H4 (cell line): ENCODE measurements at places on chromosomes 11 and 22. TPM values are rescaled to one million over a fixed set of nuclear protein-coding genes. Genes with fewer than 3 reads are reported as not detected.

RASSF10 gene
- total RNA-seq: not detected in 2 replicates

SCO2 gene
- 1.3 and 11.9 TPM in 2 replicates for total RNA-seq

ZP1 gene
- total RNA-seq: 1.5 and 2.1 TPM in 2 replicates

CD6 gene
- total RNA-seq: not detected in 2 replicates

ZNRF3 gene
- 1.8 and 2.6 TPM in 2 replicates for total RNA-seq

SPTY2D1 gene
- total RNA-seq: 15.3 and 24.5 TPM in 2 replicates

KRTAP5-1 gene
- not detected in 2 replicates for total RNA-seq

TMEM179B gene
- 77.5 and 85.5 TPM in 2 replicates for total RNA-seq

KDELR3 gene
- total RNA-seq: 52.2 and 72.8 TPM in 2 replicates

DNA sequence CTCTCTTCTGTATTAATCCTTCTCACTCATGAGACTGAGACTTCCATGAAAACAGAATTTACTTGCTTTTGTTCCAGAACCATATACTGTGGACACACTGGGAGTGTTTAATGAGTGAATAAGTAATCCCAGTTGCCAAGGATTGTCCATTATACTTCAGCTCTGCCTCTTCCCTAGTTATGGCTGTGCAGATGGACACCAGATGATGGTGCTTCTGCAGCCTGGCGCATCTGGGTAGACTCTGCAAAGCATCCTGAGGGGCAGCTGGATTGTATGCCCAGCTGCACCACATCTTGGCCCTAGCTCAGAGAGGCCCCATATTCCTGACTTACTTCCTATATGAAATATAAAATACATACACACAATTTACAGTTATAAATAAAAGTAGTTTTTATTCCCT, 43.5 kb downstream of the DBX1 start:
- DNase-seq: no peak

- no peak for DNase-seq
Measured at GRCh38 chr11:12259956-12260355, 117.4 kb upstream of the PARVA start.

DNA sequence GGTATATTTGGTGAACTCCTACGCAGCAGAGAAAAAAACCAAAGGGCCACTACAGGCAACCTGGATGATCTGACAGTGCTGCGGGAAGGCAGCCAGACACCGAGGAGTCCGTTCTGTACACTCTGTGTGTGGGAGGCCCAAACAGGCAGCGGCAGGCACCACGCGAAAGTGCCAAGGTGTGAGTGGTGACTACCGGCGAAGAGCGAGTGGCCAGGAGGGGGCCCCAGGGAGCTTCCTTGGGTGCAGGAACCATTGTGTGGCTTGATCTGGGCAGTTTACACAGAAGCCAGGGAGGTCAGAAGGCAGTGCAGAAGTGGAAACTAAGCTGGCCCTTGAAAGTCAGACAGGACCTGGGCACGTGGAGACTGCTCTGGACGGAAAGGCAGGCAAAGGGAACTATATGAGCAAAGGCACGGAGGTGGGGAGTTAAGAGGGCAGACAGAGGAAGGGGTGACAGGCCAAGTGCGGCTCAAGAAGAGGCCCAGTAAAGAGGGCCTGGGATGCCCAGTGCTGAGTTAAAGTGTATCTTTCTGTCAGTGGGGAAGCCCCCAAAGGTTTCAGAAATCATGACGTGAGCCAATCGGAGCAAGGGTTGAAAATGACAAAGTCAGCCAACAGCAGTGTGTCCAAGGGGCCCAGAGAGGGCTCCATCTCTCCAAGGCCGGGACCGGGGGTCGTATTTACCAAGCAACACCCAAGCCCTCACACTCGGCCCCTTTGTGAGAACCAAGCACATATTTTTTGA, 10.6 kb downstream of the TMEM184B start:
- DNase-seq: no peak

GRCh38 chr22:45709060-45709739, 37.6 kb downstream of the ATXN10 start:
- peak; percentile 79 for DNase-seq

- DNase-seq: no peak
Measured at GRCh38 chr11:36097219-36097650, 153.4 kb downstream of the LDLRAD3 start.

- no peak for DNase-seq
Measured at GRCh38 chr11:75700940-75701339, 16.7 kb upstream of the MOGAT2 start.

- no peak for DNase-seq
Measured at GRCh38 chr11:60880643-60881282, 13.4 kb downstream of the ZP1 start.

DNA sequence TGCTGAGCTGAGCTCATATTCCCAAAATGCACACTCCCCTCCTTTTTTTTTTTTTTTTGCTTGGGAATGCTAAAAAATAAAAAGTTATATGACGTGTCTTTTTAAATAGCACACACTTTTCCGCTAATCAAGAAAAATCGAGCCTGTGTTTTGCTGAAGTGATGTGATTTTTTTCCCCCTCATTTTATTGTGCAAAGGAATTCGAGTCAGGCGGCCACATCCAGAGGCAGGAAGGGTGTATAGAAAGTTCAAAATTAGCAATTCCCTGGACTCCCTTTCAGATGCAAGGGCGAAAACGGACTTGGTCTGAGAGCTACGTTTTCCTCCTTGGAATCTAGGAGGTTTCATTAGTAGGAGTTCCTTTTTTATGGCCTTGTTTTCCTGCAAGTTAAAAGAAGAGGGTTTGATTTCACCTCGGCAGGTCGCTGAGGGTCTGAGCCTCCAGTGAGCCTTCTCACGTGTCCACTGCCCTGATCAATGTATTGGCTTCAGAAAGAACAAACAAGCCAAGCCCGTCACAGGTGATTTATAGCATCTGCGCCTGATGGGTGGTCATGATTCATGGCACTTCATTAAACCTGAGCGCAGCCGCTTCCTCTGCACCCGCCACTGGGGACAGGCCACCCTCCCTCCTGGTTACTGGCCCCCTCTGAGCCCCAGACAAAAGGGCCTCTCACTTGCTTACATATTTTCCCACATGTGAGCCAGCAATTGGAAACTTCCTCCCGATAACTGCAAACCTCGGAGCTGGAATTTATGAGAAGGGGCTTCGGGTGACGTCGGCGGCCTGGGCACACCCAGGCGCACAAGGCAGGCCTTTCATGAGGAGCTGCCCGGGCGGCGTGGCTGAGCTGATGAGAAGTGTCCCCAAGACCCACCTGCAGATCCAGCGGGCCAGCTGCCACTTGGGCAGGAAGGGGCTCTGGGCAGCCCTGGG, 64.4 kb upstream of the LINC01488 start:
- no peak for DNase-seq

GRCh38 chr11:126410649-126411048, 55.2 kb downstream of the ST3GAL4 start:
- DNase-seq: no peak

- DNase-seq: no peak
Measured at GRCh38 chr11:92638678-92639077, 330.8 kb upstream of the MTNR1B start.

DNA sequence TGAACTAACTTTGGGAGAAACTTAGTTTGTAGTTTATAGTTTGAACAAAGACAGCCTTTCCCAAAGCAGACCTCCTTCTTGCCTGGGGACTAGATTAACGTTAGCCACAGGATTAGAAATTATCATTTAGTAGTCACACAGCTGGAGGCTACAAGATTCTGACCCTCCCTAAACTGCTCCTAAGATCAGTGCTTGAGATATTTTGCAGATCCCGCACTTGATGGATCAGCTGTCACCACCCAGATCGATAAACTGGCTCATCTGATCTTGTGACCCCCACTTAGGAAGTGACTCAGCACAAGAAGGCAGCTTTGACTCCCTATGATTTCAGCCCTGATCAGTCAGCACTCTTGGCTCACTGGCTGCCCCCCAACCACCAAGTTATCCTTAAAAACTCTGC, 1.6 kb downstream of the SLC22A24 start:
- no peak for DNase-seq

- no peak for DNase-seq
Measured at GRCh38 chr22:45455212-45455611, 41.7 kb downstream of the RIBC2 start.

DNA sequence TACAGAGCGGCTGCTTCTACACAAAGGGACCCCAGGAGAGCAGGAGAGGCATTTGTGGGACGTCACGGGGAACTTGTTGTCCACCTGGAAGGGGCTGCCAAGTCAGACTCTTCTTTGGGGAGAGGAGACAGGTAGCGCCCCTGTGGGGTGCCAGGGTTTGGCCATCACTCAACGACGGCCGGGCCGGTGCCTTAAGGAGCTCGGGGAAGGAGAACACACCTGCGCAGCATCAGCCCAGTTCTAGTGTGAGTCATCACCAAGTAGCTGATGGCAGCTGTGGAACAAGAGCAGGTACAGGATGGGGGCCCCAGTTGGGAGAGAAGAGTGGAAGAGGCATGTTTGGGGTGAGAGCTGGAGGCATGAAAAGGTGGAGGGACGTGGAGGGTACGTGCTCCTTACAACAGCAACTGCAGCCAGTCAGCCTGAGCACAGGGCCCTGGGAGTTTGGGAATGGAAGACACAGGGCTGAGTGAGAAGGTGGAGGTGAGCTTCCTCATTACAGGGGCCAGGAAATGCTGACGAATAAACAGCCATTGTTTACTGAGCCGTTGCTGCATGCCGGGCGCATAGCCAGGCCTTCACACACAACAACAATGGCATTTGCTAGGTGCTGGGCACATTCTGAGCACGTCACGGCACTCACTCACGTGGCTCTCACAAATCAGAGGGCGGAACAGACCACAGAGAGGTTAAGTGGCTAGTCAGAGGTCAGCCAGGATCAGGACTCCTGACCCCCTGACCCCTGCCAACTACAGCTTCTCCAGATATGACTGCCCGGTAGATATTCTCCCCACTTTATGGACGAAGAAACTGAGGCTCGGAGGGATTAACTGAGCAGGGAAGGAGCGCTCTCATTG, 29.1 kb upstream of the TP53I11 start:
- peak; percentile 83 for DNase-seq

DNA sequence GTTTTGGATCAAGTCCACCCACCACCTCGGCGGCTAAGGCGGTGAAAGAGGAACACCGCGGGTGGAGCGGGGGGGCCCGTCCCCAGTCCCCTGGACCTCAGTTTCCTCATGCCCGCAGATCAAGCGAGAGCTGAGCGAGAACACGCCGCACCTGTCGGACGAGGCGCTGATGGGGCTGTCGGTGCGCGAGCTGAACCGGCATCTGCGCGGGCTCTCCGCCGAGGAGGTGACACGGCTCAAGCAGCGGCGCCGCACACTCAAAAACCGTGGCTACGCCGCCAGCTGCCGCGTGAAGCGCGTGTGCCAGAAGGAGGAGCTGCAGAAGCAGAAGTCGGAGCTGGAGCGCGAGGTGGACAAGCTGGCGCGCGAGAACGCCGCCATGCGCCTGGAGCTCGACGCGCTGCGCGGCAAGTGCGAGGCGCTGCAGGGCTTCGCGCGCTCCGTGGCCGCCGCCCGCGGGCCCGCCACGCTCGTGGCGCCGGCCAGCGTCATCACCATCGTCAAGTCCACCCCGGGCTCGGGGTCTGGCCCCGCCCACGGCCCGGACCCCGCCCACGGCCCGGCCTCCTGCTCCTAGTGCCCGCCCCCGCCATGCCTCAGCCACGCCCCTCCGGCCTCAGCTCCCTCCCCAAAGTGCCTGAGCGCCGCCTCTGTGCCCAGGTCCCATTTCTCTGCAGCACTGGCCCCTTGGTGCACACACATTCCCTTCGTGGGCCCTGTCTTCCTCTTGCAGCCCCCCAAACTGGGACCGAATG, 12.7 kb downstream of the MAFF start:
- no peak for DNase-seq

DNA sequence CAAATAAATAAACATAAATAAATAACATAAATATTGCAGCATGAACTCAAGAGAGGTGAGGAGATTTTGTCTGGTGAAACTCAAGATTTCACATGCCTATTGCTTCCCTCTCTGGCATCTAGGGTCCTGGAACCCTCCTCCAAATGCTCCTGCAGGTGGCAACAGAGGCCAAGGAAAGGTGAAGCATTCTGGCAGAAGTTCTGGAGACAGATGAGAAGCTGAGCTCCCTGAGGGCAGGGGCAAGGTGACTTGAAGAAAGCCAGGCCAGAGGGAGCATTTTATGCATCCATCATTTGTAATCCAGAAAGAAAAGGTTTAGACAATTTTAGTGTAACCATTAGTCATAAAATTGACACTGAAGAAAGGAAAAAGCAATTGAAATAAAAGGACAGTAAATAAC, 64.9 kb downstream of the ENDOD1 start:
- DNase-seq: peak; percentile 67

GRCh38 chr22:40525250-40525884, 111.2 kb downstream of the MRTFA start:
- DNase-seq: peak; percentile 31

GRCh38 chr11:20015101-20015500, 145.2 kb downstream of the DBX1 start:
- DNase-seq: no peak

GRCh38 chr11:61897387-61898246, 6.3 kb upstream of the FADS3 start:
- DNase-seq: peak; percentile 56

- peak; percentile 92 for DNase-seq
Measured at GRCh38 chr11:27395556-27396258, 32.7 kb upstream of the CCDC34 start.

DNA sequence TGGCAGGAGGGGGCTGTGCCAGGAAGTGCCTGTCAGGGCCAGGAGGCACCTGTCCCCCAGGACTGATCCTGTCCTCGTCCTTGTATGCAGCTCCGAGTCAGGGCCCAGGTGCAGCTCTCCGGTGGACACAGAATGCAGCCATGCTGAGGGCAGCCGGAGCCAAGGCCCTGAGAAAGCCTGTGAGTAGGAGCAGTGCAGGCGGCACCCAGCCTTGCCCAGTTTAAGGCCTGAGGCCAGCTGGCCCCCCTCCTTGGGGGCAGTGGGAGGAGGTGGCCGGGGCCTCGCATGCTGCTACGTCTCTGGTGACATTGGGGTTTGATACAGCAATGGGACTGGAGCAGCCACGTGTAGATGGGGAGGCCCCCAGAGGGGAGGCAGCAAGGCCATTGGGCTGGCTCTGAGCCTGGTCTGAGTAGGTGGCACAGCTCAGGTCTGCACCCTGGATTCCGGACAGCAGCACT, 34.9 kb downstream of the SBF1 start:
- no peak for DNase-seq

- DNase-seq: no peak
Measured at GRCh38 chr11:27610280-27610679, 90.0 kb downstream of the BDNF start.

- peak; percentile 29 for DNase-seq
Measured at GRCh38 chr11:75867778-75868374, 52.9 kb downstream of the UVRAG start.

DNA sequence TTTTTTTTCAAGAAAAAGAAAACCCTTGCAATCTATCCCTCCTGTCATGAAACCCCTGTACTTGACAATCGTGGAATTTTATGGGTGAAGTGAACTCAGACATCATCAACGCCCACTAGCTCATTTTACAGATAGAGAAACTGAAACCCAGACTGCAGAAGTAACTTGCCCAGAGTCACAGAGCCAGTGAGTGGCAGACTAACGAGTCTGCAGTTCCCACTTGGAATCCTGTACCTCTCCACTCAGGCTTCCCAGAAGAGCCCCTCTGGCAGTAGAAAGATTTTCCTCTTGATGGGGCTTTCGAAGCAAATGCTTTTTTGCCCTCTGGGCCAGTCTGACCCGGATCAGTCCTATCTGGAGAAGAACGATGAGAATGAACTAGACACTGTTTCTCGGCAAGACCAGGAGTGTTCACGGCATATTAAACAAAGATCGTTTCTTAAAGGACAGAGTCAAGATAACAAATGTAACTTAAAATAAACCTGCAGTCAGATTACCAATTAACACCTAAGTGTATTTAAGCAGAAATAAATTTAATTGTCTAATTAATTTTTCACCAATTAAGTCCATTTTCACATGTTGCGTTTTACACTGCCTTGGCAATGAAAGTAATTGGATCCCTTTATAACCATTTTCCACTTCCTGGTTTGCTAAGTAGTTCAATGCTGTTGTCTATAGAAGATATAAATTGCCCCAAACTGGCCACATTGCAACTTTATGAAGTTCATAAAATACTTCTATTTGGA, 61.3 kb upstream of the CREB3L1 start:
- no peak for DNase-seq
